ENCODE measurements at places on chromosomes 11 and 22.
A peak's percentile ranks its signal among the peaks of the same experiment; 100 is the strongest.

GRCh38 chr11:114309517-114309916 lies 13.3 kb downstream of the NNMT start:
- no peak for DNase-seq

DNA sequence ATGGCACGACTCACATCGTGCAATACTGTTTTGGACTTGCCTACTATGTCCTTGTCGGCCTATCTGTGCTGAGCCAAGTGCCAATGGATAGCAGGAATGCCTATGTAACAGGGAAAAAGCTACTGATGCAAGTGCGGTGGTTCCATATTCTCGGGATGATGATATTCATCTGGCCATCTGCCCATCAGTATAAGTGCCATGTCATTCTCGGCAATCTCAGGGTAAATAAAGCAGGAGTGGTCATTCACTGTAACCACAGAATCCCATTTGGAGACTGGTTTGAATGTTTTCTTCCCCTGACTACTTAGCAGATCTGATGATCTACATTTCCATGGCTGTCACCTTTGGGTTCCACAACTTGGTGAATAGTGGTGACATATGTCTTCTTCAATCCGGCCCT lies 20.1 kb downstream of the OOSP3 start:
- DNase-seq, result peak; percentile 72

DNA sequence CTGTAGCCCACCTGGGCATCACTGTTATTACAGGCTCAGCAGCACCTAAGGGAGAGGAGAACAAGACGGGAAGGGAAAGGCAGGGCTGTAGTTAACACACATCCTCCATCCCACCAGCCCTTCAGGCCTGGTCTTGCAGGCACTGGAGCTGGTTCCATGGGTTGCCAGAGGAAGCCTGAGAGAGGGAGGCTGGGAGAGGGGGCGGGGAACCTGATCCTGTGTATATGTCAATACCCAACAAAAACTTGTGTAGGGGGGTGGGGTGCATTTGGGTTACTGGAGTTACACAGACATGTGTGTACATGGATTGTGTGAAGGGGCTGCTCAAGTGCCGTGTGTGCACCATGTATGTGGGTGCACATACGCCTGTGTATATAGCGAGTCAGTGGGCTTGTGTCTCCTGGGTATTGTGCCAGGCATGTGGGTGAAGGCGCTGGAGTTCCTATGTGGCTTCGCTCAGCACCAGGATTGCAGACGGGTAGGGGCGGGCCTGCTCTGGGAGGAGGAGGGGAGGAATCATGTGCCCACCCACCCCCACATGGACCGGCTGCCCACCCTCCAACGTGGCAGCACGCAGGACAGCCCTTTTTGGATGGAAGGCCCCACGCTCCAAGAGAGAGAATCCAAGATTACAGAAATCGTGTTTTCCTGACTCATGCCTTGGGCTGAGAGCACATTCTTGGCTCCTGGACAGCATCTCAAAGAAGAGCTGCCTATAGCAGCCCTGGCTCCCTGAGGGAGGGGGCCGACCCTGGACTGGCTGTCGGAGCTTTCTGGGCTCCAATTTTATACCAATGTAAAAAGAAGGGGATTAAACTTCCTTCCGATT lies 4.2 kb upstream of the SERPINH1 start:
- no peak for DNase-seq

DNA sequence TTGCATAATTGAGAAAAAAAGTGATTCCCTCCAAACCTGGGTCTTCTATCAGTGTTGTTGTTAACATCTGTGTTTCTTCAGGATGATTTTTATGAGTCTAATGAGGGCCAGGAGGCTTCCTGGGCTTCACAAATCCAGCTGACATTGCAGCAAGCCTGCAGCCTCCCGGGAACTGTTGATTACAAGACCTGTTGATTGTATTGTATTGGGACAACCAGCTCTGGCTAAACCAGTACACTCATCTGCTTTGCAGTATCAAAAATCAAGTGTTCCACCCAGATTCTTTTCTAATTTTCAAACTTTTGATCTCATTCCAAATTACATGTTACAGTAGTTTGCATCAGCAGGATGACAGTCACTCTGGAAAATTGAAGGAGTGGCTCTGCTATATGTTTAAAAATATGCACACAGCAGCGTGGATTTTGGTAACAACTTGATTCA lies 16.1 kb upstream of the PRSS23 start:
- DNase-seq, result no peak

DNA sequence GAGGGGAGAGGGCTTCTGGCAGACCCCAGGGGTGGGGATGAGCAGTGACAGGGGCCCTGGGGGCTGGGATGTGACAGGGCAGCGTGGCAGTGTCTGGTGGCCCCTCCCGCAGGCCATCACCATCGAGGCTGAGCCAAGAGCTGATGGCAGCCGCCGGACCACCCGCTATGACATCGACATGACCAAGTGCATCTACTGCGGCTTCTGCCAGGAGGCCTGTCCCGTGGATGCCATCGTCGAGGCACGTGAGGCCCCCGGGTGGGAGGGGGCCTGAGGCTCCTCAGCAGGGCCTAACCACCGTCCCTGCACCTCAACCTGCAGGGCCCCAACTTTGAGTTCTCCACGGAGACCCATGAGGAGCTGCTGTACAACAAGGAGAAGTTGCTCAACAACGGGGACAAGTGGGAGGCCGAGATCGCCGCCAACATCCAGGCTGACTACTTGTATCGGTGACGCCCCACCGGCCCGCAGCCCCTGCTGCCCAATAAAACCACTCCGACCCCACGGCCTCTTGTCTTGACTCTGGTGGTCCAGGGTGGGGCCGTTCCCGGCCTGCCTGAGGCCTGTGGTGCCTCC lies 2.6 kb upstream of the TCIRG1 start:
- DNase-seq, result no peak

DNA sequence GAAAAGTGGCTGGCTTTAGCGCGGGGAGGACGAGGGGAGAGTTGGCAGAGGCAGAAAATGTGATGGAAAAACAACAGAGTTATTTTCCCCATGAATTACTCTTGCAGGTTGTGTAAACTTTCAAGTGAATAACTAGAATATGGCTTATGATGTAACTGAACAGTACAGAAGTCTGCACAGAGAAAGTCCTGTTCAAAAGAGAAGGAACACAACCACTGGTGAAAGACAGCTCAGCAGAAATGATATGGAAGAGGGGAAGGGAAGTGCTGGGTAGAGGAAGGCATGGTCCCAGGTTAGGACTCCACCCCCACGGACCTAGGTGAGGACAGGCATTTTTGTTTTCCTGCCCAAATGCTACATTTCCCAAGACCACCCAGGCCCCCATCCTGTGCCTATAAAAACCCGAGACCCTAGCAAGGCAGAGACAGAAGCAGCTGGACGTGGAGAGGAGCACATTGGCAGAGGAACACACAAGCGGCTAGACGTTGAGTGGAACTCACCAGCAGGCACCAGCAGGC lies 77.7 kb downstream of the MAML2 start:
- no peak for DNase-seq

DNA sequence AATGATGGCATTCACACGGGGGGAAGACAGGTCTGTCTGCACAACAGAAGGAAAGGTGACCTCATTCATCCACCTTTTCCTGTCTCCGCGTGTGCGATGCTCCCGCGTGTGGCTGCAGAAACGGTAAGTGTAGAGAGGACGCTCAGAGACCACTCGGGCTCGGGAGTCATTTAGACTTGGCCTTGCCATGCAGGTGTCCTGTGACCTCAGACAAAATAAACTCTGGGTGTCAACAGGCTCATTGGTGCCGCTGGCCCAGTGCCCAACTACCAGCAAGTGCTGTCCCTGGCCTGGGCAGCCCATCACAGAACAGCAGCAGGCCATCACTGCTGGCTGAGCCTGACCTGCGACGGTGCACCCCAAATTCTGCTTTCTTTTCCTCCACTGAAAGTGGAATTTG lies 48.1 kb upstream of the ARFGAP3 start:
- DNase-seq, result peak; percentile 54

DNA sequence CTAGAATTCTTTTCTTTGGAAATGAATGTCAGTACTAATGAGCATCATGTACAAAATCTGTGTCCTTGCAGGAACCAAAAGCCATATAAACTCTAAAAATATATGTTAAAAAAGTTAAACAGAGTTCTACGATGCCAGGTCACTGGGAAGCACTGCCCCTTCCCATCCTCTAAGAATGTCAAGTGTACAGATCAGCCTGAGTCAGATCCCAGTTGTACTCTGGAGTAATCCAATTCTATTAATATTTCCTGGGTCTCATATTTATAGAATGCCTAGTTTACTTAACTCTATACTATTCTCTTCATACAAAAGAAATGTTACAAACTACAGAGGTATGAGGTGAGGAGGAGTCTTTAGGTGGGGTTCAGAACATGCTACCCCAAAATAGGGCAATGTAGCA lies 460.1 kb downstream of the DLG2 start:
- DNase-seq, result no peak

DNA sequence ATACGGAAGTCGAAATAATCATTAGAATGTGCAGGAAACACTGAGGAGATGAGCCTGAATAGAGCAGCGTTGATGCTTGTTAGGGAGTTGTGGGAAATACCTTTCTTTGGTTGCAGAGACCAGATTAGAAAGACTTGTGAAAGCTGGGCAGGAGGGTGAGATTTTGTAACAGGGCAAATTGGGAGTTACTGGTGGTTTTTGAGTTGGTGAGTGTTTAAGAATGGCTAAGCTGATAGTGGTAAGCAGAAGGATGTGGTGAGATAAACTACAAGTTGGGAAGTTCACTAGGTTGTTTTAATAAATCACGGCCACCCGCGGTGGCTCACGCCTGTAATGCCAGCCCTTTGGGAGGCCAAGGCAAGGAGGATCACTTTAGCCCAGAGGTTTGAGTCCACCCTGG lies 34.4 kb downstream of the MCAM start:
- no peak for DNase-seq

GRCh38 chr22:18983120-18983651 lies 47.1 kb upstream of the PRODH start:
- DNase-seq, result no peak

- peak; percentile 90 for DNase-seq
These were observed 20.8 kb upstream of the LMO2 start for GRCh38 chr11:33912405-33913361.

DNA sequence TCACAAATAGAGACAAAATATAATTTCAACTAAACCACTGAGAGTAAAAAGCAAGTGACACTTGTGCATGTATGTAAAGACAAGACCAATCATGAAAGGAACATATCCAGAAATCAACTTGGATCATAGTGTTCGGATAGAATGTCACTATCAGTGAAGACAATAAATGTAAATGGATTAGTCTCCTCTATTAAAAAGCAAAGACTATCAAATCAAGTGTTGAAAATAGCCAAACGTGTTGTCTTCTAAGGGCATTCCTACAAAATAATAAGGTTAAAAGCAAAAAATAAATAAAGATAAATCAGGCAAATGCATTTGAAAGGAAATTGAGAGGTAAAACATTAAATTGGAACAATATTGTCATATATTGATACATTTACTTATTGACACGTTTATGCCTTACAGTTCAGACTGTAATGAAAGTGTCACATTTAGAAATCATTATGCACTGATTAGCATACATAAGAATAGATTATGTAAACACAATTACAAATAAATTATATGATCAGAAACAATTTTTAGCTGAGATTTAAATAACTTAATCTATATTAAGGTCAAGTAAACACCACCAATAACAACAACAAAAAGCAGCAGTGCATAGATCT lies 1100.1 kb downstream of the BRD1 start:
- no peak for DNase-seq

DNA sequence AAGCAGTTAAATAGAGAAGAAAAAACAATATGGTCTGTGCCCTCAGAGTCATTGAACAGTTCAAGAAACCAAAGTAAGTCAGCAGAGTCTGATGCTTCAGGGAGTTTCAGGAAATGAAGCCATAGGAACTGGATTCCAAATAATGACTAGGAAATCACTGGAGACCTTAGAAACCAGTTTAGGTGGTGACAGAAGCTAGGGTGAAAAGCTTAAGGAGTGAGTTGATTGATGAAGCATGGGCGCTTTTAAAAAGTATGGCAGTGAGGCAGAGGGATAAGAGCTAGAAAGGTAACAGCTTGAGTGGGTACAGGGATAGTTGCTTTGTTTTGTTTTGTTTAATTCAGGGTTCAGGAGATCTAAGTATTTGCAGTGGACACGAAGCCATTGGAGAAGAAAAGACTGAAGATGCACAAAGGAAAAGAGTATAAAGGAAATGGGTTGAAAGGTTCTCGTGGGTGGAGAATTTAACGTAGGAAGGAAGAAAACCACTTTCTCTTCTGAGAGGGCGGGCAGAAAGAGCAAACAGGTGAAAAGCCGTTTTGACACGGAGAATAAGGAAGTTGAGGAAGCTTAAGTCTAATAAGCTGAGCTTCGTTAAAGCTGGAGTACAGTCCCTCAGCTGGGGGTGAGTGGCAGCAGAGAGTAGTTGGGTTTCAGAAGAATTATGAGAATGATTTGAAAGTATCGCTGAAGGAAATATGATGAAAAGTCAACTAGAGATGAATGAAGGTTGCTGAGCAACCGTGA lies 14.8 kb downstream of the SGSM3 start:
- DNase-seq, result no peak

- DNase-seq, result no peak
These were observed 34.5 kb downstream of the APOL3 start for GRCh38 chr22:36125994-36126531.

GRCh38 chr11:35003658-35004057 lies 87.2 kb downstream of the PDHX start:
- no peak for DNase-seq

GRCh38 chr22:22728382-22728781 lies 84.0 kb downstream of the GGTLC2 start:
- no peak for DNase-seq

DNA sequence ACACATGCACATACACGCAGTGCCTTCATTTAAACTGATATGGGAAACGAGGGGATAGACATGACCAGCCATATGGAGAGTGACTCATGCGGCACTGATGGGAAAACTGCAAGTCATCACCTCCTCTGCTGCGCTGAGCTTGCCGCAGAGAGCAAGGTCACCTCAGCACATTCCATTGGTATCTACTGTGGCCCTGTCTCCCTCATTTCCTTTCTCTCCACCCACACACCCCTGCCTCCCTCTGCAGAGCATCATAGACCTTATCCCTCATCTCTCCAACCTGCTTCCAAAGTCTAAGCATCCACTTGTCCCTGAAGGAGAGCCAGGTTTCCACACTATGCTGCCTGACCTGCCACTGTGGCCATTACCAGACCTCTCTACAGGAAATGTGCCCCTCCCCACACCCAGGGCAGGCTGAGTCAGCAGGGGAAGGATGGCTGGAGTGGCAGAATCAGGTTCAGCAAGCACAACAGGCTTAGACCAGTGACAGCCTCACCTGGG lies 116.9 kb upstream of the SNX19 start:
- DNase-seq, result no peak

- no peak for DNase-seq
These were observed 7.5 kb downstream of the TMEM138 start for GRCh38 chr11:61369372-61370348.

All from NCI-H2029 (cell line).